ENCODE measurements at places on chromosomes 16 and 17.

DNA sequence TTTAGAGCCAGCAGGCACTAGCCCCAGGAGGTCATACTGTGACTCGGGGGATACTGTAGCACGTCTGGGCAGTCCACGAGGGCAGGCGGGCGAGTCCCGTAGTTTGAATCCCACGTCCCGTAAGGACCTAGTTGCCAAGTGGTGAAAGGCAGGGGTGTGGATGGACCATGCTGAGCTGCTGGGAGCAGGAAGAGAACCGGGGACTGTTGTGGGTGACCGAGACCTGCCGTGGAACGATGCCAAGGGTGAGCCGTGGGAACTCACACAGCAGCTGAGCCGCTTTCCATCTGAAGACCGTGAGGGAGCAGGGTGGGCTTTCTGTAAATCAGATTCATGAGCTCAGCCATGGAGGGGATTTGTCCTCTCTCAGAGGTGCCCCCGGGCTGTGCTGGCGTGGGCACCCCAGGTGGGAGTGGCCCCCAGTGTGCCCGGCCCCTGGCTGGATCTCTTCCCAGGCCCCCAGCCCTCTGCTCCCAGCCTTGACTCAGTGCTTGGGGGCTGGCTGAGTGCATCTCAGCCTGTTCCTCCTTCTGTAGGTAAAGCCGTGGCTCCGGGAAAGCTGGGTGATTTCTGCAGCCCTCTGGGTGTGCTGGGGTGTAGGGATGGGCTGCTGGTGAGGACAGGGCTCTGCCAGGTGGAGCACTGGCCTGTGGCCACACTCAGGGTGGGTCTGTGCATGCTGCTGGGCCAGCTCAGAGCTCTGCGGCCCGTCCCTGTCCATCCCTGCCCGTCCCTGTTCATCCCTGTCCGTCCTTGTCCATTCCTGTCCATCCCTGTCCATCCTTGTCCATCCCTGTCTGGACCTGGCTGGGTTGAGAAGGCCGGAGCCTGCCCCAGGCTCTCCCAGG, 13.6 kb downstream of the ASPSCR1 start:
- no peak for DNase-seq

DNA sequence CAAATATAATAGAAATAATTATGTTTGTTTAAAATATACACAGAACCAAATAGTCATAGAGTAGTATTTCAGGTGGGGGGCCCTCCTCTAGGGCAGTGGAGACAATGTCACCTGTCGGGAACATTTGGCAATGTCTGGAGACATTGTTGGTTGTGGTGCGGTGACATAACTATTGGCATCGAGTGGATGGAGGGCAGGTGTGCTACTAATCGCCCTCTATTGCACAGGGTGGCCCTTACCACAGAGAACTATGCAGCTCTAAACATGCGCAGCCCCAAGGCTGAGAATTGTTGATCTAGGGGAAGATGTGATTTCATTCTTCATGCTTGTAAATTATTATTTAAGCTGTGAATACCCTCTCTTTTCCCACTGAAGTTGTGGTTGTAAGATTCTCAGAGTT, 594.0 kb downstream of the WWOX start:
- DNase-seq = no peak

GRCh38 chr17:35073183-35073790, 9.8 kb upstream of the RFFL start:
- no peak for DNase-seq

DNA sequence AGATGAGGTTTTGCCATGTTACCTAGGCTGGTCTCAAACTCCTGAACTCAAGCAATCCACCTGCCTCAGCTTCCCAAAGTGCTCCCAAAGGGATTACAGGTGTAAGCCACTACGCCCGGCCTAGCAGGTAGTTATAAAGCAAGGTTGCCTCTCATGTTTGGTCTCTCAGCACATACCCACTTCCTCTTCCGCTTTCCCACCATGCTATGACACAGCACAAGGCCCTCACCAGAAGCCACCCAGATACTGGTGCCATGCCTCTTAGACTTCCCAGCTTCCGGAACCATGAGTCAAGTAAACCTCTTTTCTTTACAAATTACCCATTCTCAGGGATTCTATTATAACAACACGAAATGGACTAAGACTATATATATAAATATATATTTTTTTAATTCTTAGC, 143.6 kb downstream of the COPRS start:
- no peak for DNase-seq

- peak; percentile 38 for DNase-seq
These were observed 155.4 kb upstream of the FOXF1 start for GRCh38 chr16:86354641-86355513.

DNA sequence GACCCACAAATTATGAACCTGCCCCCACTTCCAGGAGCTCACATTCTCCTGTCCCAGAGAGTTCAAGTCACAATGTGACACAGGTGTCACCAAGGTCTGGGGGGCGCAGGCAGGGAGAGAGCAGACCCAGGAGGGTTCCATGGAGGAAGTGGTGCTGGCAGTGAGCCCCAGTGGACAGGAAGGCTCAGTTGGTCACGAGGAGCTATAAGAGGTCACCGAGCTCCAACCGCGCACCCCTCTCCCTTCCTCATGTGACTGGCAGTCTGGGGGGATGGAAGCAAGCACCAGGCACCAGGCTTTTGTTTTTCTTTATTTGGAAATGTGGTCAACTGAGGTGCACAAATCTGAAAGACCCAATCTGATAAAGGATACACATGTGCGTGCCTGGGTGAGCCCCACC, 2.5 kb downstream of the ITGAD start:
- no peak for DNase-seq

GRCh38 chr16:74053826-74054225, 242.8 kb upstream of the PSMD7 start:
- no peak for DNase-seq

DNA sequence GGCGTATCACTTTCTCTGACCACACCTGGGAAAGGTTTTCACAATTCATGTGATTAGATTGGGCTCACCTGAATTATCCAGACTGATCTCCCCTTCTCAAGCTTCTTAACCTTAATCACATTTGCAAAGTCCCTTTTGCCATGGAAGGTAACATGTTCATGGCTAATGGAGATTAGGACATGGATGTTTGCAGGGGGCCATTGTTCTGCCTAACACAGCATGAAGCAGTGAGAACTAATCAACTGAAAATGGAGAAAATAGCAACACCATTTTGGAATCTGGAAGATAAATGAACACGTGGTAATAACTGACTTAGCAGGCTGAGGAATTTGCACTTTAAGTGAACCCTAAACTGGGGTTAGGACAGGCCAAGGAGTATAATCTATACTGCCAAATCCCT, 25.0 kb upstream of the SBK1 start:
- no peak for DNase-seq

GRCh38 chr17:48995304-48995973, 1.7 kb upstream of the IGF2BP1 start:
- peak; percentile 71 for DNase-seq

DNA sequence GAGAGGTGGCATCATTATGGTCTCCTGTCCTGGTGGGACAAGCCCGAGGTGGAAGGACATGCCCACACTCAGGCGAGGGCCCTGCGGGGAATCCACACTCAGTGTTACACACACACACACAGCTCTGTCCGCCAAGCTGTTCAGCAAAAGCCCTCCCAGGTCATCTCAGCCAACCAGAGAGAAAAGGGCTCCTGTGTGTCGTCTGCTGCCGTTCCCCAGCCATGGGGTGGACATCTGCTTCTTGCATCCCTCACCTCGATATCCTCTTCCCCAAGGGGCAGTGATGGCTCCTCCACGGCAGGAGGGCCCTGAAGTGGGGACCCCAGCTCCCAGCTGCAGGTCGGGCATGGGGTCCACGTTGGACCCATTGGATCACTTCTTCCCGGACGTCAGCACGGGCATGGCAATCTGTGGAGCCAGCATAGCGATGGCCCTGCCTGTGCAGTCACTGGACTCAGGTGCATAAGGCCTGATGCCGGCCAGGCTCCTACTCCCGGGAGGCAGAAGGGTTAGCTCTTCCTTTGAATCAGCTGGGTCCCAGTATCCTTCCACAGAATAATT, 290.1 kb downstream of the C16orf95 start:
- DNase-seq = no peak

DNA sequence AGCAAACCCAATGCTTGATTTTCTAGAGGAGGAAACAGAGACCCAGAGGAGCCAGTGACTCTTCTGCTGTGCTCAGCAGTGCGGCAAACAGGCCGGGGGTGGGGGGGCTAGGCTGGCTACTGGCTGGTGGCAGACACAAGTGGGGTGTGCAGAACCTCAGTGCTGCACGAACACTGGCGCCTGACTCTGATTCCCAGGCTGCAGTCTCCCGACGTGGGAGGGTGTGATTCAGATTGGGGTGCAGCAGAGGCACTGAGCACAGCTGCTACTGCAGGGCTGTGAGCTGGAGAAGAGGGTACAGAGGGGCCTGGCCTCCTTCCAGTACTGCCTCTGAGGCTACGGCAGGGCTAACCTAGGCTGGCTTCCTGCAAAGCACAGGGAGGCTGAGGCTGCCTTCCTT, 8.1 kb downstream of the RPL19 start:
- no peak for DNase-seq

GRCh38 chr16:9034056-9034455, 57.4 kb upstream of the HAPSTR1 start:
- no peak for DNase-seq

GRCh38 chr16:69839240-69839688, 77.1 kb downstream of the WWP2 start:
- peak; percentile 16 for DNase-seq

DNA sequence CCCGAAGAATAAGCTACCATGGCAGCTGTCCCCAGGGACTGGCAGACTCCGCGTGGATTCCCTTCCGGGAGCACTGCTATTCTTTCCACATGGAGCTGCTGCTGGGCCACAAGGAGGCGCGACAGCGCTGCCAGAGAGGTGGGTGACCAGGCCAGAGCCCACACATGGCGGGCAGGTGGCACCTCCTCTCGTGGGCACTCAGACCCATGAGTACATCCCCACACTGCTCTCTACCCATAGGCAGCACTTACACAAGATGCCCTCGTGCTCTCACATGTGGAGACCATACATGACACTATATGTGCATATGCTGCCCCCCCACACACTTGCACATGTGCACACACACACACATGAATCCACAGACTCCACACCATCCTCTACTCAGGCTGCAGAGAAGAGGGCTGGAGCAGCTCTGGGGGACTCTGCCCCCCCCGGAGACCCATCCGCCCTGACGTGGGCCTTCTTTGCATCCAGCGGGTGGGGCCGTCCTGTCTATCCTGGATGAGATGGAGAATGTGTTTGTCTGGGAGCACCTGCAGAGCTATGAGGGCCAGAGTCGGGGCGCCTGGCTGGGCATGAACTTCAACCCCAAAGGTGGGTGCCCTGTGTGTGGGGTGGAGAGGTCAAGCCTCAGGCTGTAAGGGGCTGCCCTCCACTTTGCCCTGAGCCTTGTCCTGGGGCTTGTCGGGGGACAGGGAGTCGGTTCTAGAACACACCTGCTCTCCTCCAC, 62.9 kb downstream of the MRC2 start:
- no peak for DNase-seq

GRCh38 chr17:54749157-54749556, 151.5 kb upstream of the TOM1L1 start:
- DNase-seq = no peak
